ENCODE measurements at places on chromosomes 12 and 14.

DNA sequence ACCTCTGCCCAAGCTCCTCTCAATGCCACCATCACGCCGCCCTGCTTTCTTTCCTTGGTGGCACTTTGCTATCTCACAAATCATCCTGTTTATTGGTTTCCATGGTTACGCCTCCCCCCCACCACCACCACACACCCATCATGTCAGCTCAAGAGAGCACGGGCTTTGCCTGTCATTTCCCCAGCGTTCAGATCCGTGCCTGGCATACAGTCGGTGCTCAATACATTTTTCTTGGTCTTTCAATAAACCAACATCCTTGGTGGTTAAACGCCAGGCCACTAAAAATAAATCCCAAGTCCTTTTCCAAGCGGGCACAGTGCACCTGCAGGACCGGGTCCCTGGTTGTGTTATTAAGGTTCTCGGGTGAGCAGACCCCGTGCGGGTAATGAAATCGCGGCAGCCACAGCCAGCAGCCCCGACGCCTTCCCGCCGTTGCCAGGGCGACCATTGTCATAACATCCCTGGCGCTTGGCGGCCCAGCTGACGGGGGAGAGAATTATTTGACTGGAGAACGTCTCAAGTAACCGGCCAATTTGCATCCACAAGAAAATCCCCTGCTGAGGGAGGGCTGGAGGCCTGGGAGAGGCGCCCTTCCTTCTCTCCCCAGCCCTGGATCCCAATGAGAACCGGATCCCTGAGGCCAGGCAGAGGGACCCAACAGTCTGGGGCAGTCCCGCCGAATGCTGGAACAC is 92.9 kb downstream of the KSR2 start:
- H3K4me3 ChIP-seq = no peak overlapping the region
- H3K4me1 ChIP-seq = peaks cover 11% of the 10 kb centered on the region
- peak; percentile 39 for DNase-seq
- no peaks in the 10 kb centered on the region for H3K36me3 ChIP-seq
- peaks cover 7% of the 10 kb centered on the region for H3K27me3 ChIP-seq
- no peak overlapping the region for H3K27ac ChIP-seq

GRCh38 chr14:24938593-24938992 is 111.4 kb downstream of the STXBP6 start:
- H3K27ac ChIP-seq = no peak overlapping the region
- no peak overlapping the region for H3K4me3 ChIP-seq
- no peaks in the 10 kb centered on the region for H3K36me3 ChIP-seq
- no peaks in the 10 kb centered on the region for H3K27me3 ChIP-seq
- H3K4me1 ChIP-seq = no peaks in the 10 kb centered on the region

DNA sequence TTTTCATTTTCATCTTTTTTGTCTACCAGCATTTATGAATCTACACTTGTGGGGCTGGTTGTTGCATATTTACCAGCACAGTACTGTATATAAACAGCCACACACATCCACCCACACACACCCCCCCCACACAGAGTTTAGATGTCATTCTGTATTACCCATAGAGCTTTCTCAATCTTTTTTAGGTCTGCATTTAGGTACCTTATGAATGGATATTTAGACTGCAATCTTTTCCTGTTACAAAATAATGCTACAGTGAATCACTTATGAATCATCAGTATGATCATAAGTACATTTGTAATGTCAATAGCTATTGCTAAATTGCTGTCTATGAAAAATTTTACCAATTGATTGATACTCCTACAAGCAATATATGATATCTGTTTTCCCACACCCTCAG is 67.3 kb upstream of the STK38L start:
- H3K27me3 ChIP-seq = peaks cover 3% of the 10 kb centered on the region
- H3K36me3 ChIP-seq = no peaks in the 10 kb centered on the region
- no peaks in the 10 kb centered on the region for H3K4me1 ChIP-seq
- no peak for DNase-seq

DNA sequence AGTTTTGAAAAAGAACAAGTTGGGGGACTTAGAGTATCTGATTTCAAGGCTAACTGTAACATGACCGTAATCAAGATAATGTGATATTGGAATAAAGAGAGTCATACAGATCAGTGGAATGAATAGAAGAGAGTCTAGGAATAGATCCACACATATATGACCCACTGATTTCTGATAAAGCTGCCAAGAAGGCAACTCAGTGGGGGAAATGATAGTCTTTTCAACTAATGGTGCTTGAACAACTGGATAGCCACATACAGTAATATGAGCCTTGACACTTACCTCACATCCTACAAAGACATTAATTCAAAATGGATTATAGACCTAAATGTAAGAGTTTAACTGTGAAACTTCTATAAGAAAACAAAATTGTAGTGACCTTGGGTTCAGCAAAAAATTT is 3.8 kb downstream of the PRKCH start:
- DNase-seq = no peak
- no peaks in the 10 kb centered on the region for H3K27me3 ChIP-seq
- peaks cover 40% of the 10 kb centered on the region for H3K4me1 ChIP-seq
- H3K36me3 ChIP-seq = no peaks in the 10 kb centered on the region
- peak overlapping the region; percentile 98 for H3K4me3 ChIP-seq
- peak overlapping the region; percentile 93 for H3K27ac ChIP-seq

GRCh38 chr12:118436002-118436730 is 59.8 kb downstream of the SUDS3 start:
- H3K36me3 ChIP-seq = no peaks in the 10 kb centered on the region
- H3K4me1 ChIP-seq = no peaks in the 10 kb centered on the region
- H3K27ac ChIP-seq = no peak overlapping the region
- H3K4me3 ChIP-seq = no peak overlapping the region

DNA sequence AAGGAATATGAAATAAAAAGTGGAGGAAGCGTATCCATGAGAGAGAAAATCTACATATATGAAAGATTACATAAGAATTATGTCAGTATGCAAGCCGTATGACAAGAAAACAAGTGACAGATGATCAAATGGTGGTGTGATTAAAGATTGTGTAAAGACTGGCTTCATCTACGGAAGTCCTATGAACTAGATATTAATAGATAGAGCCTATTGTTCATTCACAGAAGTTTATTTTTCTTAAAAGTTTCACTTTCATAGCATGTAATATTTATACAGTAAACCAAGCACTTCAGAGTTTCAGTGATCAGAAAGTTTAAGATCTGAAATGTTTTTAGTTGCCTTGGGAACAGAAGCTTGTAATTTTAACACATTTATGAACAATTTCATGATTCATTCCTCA is 84.5 kb downstream of the VRK1 start:
- H3K4me3 ChIP-seq = no peak overlapping the region
- H3K27ac ChIP-seq = no peak overlapping the region
- no peaks in the 10 kb centered on the region for H3K4me1 ChIP-seq
- no peaks in the 10 kb centered on the region for H3K36me3 ChIP-seq
- DNase-seq = no peak

DNA sequence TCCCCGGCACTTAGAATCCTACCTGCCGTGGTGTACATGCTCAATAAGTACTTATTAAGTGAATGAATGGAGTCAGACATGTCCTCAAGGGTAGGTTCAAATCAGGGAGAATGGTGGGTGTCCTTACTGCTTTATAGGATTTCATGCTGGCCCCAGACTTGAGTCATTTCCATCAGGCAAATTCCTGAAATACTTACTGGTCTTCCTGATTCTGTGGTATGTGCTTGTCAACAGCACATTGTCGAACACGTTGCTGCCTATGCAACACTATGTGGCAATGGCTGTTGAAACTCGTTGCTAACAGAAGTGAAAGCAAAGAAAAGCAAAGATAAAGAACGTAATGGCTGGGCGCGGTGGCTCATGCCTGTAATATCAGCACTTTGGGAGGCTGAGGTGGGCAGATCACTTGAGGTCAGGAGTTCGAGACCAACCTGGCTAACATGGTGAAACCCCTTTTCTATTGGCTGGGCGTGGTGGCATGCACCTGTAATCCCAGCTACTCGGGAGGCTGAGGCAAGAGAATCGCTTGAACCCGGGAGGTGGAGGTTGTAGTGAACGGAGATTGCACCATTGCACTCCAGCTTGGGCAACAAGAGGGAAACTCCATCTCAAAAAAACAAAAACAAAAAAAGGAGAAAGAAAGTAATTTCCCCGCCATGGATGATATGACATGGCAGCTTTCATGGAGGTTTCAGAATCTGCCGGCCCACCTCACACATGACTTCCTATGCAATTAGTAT is 214.9 kb downstream of the ZFP36L1 start:
- no peak overlapping the region for H3K27ac ChIP-seq
- peaks cover 3% of the 10 kb centered on the region for H3K36me3 ChIP-seq
- no peak overlapping the region for H3K4me3 ChIP-seq
- H3K27me3 ChIP-seq = no peaks in the 10 kb centered on the region

- no peak overlapping the region for H3K4me3 ChIP-seq
- no peaks in the 10 kb centered on the region for H3K4me1 ChIP-seq
- no peak overlapping the region for H3K27ac ChIP-seq
Observed at GRCh38 chr12:106154751-106155273, 16.1 kb upstream of the NUAK1 start.

DNA sequence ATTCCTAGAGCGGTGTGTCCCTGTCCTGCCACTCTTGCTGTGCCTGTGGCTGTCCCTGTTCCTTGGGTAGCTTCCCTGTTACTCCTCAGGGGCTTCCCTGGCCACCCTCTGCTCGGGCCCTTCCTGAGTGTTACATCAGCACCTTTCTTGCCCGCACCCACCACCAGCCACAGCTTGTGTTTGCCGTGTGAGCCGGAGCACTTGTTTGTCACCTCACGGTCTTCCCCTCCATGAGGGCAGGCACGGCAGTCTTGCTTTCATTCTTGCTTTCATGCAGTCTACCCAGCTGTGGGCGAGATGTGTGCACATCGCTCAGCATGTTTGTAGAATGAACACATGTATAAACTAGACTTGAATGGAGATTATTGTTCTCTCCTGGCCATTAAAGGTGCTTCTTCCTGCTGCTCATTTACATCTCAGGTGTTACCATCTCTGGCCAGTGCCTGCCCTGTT is 42.0 kb downstream of the TRAF3 start:
- H3K4me3 ChIP-seq = peak overlapping the region; percentile 13
- H3K4me1 ChIP-seq = peaks cover 2% of the 10 kb centered on the region
- DNase-seq = peak; percentile 33
- no peaks in the 10 kb centered on the region for H3K27me3 ChIP-seq

GRCh38 chr12:45077251-45077650 is 26.4 kb upstream of the DBX2 start:
- H3K27me3 ChIP-seq = peaks cover 3% of the 10 kb centered on the region
- no peak overlapping the region for H3K27ac ChIP-seq
- no peak for DNase-seq
- H3K4me3 ChIP-seq = no peak overlapping the region
- H3K36me3 ChIP-seq = no peaks in the 10 kb centered on the region

- H3K4me3 ChIP-seq = no peak overlapping the region
- DNase-seq = no peak
- no peak overlapping the region for H3K27ac ChIP-seq
- H3K4me1 ChIP-seq = peaks cover 12% of the 10 kb centered on the region
- no peaks in the 10 kb centered on the region for H3K27me3 ChIP-seq
Observed at GRCh38 chr14:93108105-93108504, 7.6 kb downstream of the ITPK1 start.

GRCh38 chr12:76329159-76329558 is 19.1 kb downstream of the BBS10 start:
- no peaks in the 10 kb centered on the region for H3K4me1 ChIP-seq
- no peak overlapping the region for H3K27ac ChIP-seq
- no peak overlapping the region for H3K4me3 ChIP-seq
- no peaks in the 10 kb centered on the region for H3K27me3 ChIP-seq
- DNase-seq = no peak

GRCh38 chr12:117699575-117699974 is 269.2 kb downstream of the KSR2 start:
- H3K4me3 ChIP-seq = no peak overlapping the region
- H3K27ac ChIP-seq = no peak overlapping the region
- DNase-seq = no peak
- H3K27me3 ChIP-seq = no peaks in the 10 kb centered on the region

DNA sequence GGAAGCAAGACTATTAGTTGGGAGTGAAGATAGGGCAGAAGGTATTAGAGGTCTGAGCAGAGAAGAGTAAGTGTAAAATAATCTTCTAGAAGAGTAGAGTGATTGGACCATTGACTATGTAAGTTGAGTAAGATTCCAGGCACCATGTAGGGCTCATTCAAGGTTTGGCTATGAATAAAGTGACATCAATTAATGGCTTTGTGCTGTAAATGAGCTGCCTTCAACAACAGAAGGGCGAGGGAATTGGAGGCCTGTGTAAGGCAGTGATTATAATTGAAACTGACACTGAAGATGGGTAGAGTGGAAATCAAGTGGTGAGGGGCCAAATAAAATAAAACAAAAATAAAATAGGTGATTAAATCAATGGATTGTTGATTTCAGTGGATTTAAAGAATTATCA is 26.4 kb downstream of the PTPRQ start:
- H3K27me3 ChIP-seq = no peaks in the 10 kb centered on the region
- no peaks in the 10 kb centered on the region for H3K4me1 ChIP-seq
- no peak for DNase-seq
- no peaks in the 10 kb centered on the region for H3K36me3 ChIP-seq
- no peak overlapping the region for H3K27ac ChIP-seq

GRCh38 chr12:109518820-109519665 is 41.6 kb downstream of the UBE3B start:
- no peak overlapping the region for H3K4me3 ChIP-seq
- H3K27me3 ChIP-seq = no peaks in the 10 kb centered on the region
- H3K27ac ChIP-seq = no peak overlapping the region
- DNase-seq = peak; percentile 25

DNA sequence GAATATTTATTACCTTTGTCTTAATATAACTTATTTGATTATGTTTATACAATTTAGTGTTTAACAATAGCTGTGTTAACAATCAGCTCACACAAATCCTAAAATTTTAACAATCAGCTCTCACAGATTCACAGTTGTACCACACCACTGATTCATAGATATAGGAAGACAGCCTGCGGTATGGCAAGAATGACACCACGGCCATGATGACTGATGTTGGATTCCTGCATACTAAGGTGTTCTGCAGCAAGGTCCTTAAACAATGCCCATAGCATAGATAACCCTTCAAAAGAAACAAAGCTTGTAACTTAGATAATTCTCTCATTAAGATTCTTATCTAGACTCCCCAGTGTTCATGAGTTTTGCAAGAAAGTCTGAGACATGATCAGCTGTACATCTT is 3.9 kb upstream of the PYROXD1 start:
- peaks cover 7% of the 10 kb centered on the region for H3K4me1 ChIP-seq
- no peak overlapping the region for H3K27ac ChIP-seq
- DNase-seq = no peak
- peaks cover 4% of the 10 kb centered on the region for H3K27me3 ChIP-seq
- no peaks in the 10 kb centered on the region for H3K36me3 ChIP-seq

DNA sequence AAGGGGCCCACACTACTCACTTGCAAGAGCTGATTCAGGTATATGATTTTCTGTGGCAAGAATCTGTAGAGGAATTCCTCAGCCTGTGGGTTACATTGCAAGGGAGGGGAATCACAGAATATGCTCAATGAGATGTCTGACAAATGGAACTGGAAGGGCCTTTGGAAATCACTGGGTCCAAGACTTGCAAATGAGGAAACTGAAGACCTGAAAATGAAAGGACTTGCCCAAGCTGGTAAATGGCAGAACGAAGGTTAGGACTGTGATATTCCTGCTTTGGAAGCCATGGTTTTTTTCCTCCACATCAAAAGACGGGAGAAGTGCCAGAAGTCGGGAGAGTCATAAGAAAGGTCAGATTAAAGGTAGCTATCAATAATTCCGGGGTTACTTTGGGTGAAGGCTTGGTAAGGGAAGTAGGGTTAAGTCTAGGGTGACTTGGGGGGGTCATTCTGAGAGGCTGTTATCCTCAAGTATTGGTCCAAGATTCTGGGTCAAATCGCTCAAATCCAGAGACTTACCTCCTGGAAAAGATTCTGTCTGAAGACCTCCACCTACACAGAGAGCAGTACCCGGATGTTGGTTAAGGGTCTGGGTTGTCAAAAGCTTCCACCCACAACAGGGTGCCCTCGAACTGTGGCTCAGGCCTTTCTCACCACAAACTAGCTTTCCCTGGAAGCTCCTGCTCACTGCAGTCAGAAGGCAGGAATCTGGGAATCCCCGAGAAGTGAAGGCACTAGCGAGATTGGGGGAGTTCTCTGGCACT is 539 bp downstream of the PSME2 start:
- peaks cover 10% of the 10 kb centered on the region for H3K36me3 ChIP-seq
- peak overlapping the region; percentile 69 for H3K4me3 ChIP-seq

Data from T-cell (primary cell).